KG1 (cell line): ENCODE measurements at places on chromosomes 2 and 18.

DNA sequence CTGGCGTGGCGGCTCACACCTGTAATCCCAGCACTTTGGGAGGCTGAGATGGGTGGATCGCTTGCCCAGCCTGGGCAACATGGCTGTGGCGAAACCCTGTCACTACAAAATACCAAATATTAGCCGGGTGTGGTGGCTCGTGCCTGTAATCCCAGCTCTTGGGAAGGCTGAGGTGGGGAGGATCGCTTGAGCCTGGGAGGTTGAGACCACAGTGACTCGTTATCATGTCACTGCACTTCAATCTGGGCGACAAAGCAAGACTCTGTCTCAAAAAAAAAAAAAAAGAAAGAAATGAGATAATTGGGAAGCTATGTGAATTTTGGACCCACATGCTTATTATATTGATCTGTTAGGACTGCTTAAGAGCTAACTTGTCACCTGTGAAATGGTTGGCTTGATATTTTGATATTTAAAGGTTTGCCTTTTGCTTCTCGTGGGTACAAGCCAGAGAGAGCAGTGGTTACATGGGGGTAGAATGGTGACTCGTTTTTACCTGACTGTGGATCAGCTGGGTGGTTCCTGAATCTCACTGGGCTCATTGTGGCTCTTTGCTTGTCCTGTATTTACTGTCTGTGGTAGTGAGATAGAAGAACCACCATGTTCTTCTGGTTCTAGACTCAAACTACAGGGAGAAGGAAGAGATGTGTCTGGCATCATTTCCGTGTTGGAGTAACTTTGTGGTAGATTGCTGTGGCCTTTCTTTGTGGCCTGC is 28.9 kb downstream of the ZNF532 start:
- no peak for DNase-seq

GRCh38 chr2:15313657-15314056 is 247.5 kb downstream of the NBAS start:
- DNase-seq = no peak

- DNase-seq = no peak
These were observed 106.9 kb downstream of the FBXO15 start for GRCh38 chr18:74040459-74041332.

- DNase-seq = no peak
These were observed 412.2 kb downstream of the SPAG16 start for GRCh38 chr2:213696442-213696841.

- DNase-seq = no peak
These were observed 23.8 kb downstream of the NABP1 start for GRCh38 chr2:191701696-191702095.

GRCh38 chr2:233331536-233331935 is 22.8 kb upstream of the DGKD start:
- DNase-seq = peak; percentile 94

GRCh38 chr18:50360611-50361010 is 14.2 kb upstream of the SKA1 start:
- no peak for DNase-seq

DNA sequence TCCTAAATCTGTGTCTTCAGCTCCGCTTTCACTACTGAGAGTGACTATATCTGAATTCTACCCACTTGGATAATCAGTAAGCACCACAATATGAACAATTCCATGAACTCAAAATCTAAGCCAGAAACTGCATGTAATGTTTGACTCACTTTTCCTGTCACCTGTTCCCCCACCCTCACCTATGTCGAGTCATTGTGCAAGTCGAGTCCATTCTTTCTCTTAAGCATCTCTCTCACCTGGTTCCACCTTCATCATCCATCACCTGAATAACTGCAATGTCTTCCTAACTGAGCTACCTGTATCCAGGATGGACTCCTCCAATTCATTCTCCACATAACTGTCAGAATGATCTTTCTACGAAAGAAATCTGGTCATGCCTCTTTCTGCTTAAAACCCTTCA is 58.2 kb downstream of the PPP1R1C start:
- DNase-seq = no peak

- DNase-seq = no peak
These were observed 48.0 kb upstream of the TGIF1 start for GRCh38 chr18:3401669-3402620.

- no peak for DNase-seq
These were observed 3.4 kb upstream of the SP140L start for GRCh38 chr2:230323385-230324106.

GRCh38 chr2:8457092-8457481 is 224.8 kb upstream of the ID2 start:
- no peak for DNase-seq

DNA sequence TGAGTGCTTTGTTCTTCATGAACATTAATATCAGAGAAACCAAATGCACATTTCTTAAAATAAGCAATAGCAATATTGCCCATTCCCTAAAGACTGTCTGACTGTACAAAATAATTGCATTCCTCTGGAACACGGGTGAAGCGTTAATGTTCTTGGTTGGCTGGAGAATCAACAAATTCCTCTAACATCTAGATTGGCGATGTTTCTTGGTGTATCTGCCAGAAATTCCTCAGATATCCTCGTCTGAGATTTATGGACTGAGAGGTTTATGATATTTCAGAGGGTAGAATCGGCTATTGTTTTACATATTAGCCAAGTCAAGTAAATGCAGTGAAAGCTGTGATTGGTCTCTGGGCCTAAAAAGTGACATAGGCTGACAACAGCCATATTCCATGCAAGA is 27.1 kb upstream of the SPTBN1 start:
- no peak for DNase-seq

DNA sequence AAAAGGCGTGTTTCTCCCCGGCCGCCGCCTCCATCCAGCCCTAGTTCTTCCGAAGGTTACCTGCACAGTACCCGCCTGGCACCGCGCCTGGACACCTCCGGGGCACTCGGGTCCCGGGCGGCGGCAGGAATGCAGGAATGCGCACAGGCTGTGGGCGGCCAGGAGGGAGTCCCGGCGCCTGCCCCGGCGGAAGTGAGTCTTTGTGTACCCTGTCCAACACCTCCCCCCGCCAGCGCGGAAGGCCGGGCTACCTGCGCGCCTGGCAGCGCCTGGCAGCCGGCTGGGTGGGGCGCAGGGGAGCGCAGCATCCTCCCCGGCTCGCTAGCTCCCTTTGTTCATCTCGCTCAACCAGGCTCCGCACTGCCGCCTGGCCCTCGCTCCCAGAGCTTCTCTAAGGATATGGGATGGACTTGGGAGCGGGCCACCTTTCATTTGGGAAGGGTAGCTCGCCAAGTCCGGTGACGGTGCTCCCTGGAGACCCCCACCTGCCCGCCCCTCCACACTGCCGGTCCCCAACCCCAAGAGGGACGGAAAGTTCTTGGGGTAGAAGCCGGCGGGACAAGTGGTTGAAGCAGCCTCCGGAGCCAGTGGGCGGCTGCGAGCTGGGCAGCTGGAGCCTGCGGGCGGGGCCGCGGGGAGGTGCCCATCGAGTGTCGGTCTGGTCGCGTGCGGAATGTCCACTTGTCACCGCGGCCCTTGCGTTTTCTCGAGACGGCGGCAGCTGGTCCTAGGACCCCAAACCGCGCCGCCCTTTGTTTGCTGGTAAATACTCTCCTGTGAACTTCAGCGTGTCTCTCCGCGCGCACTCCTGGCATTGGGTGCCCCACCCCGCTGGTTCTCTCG is 1.2 kb upstream of the ST6GAL2 start:
- no peak for DNase-seq

- DNase-seq = no peak
These were observed 38.1 kb upstream of the RTN4 start for GRCh38 chr2:55088400-55088799.

DNA sequence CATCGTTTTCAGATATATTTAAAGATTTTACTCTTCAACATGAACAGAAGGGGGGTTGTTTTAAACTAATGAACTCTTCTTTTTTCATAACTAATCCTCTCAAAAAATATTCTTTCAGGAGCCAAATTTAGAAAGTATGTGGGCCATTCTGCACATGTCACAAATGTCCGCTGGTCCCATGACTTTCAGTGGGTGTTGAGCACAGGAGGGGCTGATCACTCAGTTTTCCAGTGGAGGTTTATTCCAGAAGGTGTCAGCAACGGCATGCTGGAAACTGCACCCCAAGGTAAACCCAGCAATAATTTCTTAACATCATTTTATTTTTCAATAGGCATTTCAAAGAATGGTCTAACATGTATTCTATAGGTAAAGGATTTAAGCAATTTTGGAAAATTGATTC is 136.0 kb downstream of the EML6 start:
- DNase-seq = no peak
